Fibroblast of the aortic adventitia (primary cell): ENCODE measurements at places on chromosomes 5 and 9.

- no peak for DNase-seq
Observed at GRCh38 chr9:34954225-34954624, 3.9 kb upstream of the PHF24 start.

DNA sequence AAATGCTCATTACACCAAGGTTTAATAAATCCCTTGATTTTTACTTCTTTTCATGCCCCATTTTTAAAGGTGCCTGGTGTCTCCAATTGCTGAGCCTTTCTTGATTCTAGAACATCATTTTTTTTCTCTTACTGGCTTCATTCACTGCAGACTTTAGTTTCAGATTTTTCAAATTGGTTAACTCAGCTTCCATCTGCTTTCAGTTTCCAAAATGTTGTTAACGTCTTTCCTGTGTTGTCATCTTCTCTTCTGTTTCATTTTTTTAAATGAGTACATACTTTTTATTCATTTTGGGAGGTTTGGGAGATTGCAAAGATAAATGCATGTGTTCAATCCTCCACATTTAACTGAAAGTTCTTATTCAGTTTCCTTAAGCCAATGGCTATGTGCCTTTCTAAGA is 126.4 kb upstream of the CCNG1 start:
- no peak for DNase-seq

GRCh38 chr9:124000784-124001457 is 10.6 kb upstream of the LHX2 start:
- DNase-seq, result no peak

DNA sequence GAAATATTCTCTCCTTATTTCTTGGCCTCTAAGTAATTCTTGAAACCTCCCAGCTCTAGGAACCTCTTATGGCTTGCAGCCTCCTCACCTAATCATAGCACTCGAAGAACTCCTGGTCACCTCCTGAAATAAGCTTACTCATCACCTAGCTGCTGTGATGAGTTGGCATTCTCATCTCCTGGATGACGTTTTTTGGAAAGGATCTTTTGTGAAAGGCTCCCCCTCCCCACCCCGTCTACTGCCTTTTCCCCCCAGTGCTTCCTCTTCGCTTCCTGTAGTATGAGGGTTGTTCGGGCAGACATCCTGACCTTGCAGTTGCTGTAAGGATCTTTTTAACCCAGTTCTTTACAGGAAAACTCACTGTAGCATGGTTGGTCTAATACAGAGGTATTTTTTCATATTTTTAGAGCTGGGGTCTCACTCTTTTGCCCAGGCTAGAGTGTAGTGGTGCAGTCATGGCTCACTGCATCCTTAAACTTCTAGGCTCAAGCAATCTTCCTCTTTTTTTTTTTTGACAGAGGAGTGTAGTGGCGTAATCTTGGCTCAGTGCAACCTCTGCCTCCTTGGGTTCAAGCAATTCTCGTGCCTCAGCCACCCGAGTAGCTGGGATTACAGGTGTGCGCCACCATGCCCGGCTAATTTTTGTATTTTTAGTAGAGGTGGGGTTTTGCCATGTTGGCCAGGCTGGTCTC is 41.8 kb downstream of the ARHGAP26 start:
- no peak for DNase-seq

DNA sequence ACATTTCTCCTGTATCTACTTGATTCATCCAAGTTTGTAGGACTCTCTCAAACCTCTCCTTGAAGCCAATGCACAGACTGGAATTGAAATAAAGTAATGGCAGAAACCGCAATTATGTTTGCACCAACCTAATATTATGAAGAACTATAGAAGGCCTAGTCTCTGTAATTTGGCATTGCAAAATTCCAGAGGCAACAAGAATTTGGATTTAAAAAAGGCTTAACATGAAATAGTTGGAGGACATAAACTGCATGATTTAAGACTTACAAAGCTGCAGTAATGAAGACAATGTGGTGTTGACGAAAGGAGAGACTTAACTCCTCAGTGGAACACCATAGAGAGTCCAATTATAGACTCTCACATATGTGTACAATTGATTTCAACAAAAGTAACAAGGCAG is 117.8 kb upstream of the MINAR2 start:
- no peak for DNase-seq

DNA sequence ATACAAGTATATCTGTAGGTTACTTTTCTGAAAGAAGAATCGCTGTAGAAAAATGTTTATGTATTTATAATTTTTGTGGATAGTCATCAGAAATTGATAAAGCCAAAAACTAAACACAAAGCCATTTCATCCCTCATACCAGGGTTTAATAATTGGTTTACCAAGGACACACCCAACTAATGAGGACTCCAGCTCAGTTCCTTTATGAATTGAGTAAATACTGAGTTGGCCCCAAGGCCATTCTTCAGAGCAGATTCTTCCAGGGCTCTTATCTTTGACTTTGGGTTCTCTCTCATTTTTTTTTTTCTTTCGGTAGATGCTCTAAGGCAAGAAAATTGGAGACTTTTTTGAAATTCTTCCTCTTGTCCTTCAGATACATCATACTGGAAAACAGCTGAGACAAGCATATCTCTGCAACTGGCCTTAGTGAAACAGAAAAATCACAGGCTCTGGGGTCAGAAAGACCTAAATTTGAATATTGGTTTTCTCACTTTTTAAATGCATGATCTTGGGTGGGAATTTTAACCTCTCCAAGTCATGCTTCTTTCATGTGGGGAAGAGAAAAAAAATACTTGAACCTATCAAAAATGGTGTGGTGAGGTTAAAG is 401.8 kb downstream of the ARHGEF28 start:
- DNase-seq, result no peak

DNA sequence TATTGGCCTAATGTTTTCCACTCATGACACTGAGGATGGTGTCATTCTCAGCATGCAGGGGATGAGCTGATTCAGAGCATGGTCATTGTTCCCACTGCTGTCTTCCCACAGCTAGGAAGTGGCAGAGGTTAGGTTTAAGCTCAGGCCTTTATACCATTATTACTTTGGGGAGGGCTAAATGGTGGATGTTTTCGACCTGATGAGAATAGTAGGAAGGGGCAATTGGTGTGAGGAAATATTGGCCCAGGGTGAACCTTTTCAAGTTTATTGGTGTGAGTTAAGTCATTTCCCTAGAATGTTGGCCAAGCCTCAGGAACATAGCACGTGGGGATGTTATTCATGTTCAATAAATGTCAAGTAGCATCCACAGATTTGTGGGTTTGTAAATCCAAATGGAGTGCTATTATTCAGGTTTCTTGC is 59.6 kb downstream of the ARHGAP26 start:
- DNase-seq, result peak; percentile 46

DNA sequence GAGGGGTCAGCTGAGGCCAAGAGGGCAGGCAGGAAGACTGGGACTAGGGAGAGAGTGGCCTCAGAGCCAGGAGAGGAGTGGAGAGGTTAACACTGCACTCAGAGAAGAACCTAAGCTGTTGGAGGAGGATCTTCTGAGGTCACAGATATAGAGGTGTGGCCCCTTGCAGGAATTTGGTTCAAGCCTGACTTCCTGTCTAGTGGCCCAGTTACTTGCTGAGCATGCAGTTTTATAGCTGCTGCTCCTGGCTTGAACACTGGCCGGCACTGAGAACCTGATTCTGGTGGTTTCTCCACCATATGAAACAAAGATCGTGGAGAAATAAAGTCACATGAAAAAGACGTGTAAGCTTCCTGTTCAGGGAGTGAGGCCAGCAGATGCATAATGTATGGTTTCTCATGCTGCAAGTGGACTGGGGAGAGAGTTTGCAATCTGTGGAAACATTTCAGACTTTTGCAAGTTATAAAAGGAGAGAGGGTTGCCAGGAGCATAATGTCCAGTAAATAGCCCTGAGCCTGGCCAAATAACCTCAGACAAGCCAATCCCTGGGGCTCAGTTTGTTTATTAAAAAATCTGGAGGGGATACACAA is 82.6 kb downstream of the GALNT10 start:
- DNase-seq, result peak; percentile 83

- peak; percentile 96 for DNase-seq
Observed at GRCh38 chr9:82513242-82513751, 524.7 kb downstream of the SPATA31D1 start.

- DNase-seq, result peak; percentile 61
Observed at GRCh38 chr5:179806250-179807048, at the start of gene MGAT4B. Gene MGAT4B, minus strand, starts transcription at chr5:179806866. Its CDS starts 283 bp downstream, at chr5:179806583.

DNA sequence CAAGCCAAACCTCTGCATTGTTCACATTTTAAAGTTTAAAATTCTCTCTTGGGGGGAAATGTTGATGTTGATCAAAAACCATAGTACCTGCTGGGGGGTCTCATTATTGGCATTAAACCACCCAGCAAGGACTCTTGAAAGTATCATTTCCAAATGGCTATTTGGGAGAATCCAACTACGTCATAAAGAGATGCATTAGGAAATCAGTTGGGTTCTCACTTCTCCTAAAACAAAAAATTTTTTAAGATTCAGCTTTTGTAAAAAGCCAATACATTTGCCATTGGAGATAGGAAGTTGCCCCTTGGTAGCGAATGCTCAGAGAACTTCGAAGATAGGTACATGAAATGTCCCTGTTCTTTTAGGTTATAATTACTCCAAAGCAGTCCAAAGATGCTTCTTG is 96.4 kb downstream of the GNAQ start:
- no peak for DNase-seq

- no peak for DNase-seq
Observed at GRCh38 chr5:77643654-77644370, 5.3 kb upstream of the OTP start.

DNA sequence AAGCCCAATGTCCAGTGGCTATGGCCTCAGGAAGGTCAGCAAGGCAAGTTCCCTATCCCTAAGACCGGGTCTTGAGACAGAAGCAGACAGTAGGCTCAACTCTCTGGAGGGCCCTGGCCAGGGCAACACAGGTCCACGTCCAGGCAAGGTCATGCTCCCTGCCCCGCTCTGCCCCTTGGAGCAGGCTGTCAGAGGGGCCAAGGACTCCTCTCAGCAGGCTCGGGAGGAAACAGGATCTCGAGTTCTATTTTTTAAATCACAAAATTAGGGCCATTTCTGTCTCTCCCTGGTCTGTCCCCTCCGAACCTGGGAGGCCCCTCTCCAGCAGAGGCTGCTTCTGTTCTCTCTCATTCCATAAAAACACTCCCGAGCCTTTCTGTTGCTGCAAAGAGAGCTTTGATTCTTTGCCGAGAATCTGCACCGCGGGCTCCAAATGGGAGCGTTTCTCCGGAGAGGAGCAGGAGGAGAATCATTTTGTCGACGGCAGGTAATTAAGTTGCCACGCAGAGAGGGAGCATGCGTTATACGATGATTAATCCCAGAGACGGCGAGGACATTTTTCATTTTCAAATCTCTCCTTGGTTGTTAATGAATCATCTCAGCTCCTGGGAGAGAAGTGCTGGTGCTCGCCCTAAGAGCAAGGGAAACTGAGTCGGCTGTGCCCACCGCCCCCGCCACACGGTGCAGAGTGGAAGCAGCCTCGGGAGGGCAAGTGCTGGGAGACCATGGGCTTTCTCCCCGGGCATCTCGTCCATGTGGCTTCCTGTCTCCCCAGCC is 24.5 kb upstream of the FCN1 start:
- peak; percentile 11 for DNase-seq

GRCh38 chr9:135815413-135815812 is 91.9 kb downstream of the CAMSAP1 start:
- no peak for DNase-seq

DNA sequence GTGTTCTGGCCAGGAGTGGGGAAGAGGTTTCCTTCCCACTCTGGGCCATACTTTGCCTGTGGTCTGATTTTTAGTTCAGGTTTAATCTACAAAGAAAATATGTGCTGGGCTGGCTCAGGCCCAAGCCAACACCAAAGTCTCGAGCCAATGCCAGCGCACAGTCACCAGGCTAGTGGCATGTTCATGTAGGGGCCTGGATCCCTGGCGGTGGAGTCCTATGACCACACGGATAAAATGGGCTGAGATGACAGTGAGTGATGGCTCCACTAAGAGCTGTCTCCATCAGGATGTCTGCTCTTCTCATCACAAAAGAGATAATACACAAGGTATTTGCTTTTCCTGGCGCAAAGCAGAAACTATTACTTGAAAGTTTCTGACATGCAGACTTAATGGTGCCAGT is 92.9 kb upstream of the PTPN3 start:
- no peak for DNase-seq
